Left forelimb (tissue), 1 donor: ENCODE measurements at places on chromosomes 2 and 18.

- DNase-seq, result peak; percentile 47
Observed at GRCh38 chr2:71888751-71889445, 258.8 kb downstream of the CYP26B1 start.

DNA sequence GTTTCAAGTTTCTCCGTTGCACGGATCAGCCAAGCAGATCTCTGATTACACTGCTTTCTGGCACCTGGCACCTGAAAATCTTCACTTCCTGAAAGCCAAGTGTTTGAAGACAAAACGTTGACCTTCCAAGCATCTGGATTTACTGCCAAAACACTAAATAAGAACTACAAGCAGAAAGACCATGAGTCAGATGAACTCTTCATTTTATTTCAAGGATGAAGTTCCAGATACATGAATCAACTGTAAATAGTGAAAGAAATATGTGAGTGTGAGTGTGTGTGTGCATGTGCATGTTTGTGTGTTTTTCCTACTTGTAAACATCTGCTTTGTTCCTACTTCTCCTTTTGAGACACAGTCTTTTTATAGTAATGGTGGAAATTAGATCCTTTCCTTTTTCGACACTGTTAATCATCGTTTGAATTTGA is 60.0 kb upstream of the DTNA start:
- DNase-seq, result no peak

DNA sequence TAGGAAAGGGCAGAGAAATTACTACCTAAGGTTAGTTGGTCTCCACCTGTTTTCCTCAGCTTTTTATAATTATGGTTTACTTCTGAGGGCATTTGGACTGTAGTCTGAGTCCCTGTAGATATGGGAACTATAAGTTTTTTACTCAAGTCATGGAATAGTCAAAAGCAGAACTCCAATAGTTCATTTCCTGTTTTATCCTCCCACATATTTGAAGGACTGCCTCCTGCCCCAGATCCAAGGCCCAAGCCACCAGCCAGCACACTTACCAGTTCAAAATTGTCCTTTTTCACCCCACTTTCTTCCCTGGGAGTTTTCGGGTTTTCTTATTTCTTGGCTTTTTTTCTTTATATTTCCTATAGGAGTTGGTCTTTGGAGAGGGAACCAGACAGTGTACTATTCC is 164.1 kb downstream of the MBD5 start:
- no peak for DNase-seq

DNA sequence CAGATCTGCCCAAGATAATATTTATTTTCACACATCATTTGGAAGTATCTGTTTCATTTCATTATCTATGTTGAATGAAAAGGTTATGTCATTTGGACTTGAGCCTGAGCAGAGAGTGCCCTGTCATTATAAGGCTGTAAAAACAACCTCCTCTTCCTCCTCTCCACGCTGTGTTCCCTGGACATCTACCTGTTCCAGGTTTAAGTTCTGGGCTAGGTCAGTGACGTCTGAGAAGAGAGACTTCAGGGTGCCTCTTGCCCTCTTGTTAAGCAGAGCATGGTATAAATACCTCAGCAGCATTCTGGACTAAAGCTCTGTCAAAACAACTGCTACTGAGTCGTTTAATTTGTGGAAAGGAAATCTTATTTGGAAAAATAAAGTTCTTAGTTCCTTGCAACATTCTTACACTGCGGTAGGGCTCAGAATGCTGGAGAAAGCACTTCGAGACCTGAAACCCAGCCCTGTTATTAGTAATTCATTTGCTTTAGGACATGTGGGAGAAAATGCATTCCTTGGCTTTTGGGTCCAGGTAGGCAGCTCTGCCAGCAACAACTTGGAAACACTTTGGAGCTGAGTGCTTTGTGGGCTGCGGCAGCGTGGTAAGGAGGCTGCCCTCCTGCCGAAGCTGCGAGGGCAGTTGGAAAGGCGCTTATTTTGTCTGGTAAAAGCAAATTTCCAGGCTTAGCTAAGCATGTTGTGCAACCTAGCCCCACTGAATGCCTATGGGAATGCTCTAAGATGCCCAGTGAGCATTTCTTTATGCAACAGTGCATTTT is 91.8 kb upstream of the NEDD4L start:
- DNase-seq, result no peak

GRCh38 chr2:206890926-206891325 is 48.4 kb upstream of the CPO start:
- no peak for DNase-seq

DNA sequence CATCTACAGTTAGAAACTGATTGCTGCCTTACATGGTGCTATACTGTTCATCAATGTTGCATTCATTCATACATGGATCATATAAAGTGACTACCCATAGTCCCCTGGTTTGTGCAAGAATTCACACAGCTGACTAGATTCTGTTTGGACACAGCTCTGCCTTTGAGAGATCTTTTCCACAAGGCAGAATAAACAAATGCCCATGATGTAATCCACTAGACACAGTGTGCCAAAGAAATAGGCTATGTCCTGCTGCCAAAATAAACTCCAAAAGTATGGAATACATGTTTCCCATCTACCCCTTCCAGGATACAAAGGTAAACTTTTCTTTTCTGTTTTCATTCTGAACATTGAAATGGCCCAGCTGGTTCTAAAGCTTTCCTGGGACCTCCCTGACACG is 269.4 kb upstream of the CHAC2 start:
- no peak for DNase-seq

GRCh38 chr18:48342581-48342980 is 66.6 kb downstream of the ZBTB7C start:
- DNase-seq, result no peak

GRCh38 chr2:189618197-189618596 is 37.6 kb upstream of the SLC40A1 start:
- DNase-seq, result no peak

GRCh38 chr2:138034536-138034935 is 70.3 kb downstream of the HNMT start:
- no peak for DNase-seq

DNA sequence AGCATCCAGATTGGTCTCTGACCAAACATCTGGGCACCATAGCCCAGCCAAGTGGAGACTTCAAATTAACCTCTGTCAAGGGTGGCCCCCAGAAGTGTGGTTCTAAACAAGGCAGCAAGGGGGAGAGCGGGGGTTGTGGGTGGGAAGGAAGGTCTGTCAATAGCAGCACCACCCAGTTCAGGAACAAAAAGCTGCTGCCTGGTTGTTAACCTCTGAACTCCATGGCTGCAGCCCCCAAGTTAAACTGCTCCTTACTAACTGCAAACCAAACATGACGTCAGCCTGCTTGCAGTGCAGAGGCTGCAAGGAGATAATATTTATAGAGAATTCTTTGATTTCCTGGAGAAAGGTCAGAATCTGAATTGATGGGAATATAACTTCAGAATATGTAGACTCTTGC is 76.5 kb downstream of the ARL4C start:
- DNase-seq, result no peak

DNA sequence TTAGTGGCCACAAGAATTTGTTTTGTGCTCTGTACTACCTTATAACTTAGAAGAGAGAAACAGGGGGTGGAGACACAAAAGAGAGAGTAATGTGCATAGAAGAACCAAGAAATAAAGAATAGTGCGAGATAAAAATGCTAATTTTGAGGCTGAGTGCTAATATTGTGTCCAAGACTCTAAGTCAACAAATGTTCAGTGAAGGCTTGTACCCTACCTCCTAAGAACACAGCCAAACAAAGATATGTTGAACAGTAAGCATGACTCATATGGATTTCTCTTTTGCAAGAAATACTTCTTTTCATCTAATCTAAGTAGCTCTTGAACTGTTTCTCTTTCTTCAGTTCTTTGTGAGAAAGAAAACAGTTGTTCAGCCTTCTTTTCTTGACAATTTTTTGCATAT is 45.2 kb downstream of the GAREM1 start:
- no peak for DNase-seq

DNA sequence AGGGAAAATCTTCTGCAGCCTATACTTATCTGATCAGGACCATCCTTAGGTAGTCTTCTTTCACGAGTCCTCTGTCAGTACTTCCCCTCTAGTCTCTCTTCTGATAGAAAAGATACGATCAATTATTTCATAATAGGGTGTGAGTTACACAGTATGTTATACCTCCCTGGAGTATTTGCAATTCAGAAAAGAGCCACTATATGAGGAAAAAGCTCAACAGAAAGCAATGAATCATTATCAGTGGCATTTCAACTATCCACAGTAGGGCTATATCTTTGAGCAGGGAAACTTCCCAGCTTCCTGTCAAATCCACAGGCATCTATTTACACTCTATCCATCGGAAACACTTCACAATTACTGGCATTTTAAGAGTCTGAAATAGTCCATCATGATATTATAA is 105.3 kb upstream of the ACVR2A start:
- DNase-seq, result no peak

DNA sequence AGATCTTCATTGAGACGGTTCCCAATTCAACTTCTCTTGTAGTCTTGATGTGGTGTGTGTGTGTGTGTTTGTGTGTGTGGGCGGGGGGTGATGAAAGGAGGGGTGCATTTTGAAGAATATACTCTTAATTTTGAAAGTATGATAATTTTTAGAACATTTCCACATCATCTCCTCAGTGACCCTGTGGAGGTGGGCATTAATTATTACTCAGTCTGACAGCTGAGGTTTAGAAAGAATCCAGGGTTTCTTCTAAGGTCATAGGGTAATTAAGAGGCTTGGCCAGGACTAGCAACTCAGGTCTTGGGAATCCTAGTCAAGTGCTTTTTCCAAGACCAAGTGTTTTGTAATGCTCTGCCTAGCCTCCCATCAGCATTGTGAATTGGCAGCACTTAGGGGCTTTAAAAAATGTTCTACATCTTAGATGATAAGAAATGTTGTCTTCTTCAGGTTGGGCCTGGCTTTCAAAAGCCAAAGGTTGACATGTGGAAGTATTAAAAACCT is 100.5 kb downstream of the SPTBN1 start:
- no peak for DNase-seq

GRCh38 chr18:11839556-11839955 is 11.7 kb upstream of the CHMP1B start:
- DNase-seq, result no peak

DNA sequence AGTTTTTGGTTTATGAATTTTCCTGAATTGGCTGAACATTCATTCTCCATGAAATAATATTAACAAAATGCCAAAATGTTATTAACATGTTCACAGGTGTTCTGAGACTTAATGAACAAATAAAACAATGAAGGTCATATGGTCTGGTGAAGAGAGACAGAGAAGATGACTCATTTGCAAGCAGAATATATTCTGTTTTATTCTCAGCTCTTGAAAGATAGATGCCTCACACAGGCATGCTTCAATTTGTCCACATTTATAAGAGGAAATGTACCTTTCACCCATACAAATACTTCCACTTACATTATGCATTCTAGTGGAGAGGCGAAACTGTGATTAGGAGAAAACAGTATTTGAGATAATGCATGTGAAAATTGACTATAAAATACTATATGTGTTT is 75.4 kb upstream of the PGAP1 start:
- DNase-seq, result no peak

DNA sequence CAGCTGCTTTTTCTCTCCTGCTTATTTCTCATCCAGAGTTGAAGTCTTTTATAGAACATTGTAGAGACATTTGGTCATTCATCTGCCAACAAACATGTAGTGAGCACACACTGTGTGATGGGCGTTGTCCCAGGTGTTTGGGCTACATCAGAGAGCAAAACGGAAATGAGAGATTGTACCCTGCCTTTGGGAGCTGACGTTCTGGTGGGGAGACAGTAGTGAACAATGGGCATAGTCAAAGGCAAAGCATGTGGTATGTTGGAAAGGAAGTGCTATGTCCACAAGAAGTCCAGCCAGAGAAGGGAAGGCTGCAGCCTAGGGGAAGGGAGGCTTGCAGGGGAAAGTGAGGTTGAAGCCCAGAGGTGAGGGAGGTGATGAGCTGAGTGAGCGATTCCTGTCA is 78.1 kb downstream of the PIEZO2 start:
- no peak for DNase-seq

DNA sequence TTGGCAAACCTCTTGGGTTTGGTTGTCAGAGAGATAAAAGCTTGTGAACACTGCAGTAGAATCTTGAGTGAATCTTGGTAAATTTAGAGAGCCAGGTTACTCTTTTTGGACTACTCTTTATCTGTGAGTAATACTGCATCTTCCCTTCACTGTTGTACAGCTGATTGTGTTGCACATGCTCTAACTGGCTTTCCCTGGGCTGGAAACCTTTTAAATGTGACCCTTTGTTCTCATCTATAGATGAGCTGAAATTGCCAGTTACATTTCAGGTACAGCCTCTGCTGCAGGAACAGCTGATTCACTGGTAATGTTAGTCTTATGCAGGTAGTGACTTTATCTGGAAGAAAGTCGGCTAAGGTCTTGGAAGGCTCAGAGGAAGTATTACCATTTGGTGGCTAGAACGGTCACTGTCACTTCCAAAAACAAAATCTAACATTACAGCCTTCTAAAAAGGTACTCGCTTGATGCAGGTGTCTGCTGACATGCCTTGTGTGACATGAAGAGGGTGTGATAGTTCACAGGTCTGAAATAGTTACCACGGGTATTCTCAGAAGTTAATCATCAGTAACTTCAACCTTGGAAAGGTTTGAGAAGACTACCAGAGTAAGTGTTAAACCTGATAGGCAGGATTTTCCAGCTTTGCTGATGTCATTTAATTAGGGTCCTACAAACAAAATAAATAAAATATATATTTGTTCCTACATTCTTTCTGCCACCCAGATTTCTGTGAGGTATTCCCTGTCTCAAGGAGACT is 851.1 kb downstream of the SLC4A3 start:
- DNase-seq, result no peak

DNA sequence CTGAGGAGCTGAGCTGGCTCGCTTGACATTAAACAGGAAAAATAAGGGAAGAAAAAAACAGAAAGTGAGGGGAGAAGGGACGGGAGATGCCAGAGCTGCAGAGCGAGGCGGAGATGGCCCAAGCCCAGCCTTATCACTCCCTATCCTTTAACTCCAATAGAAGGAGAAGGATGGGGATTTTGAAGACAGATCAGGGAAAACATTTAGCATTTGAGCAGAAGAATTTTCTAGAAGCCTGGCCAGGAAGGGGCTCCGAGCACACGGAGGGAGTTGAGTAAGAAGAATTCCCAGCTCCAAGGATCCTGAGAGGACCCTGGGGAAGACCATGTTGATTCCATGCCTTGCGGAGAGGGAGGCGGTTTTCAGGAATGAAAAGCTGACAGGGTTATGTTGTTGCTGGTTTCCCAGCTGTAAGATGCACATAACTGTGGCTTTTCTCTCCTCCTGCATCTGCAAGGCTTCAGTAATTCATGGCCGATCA is 35.6 kb downstream of the TWIST2 start:
- no peak for DNase-seq

DNA sequence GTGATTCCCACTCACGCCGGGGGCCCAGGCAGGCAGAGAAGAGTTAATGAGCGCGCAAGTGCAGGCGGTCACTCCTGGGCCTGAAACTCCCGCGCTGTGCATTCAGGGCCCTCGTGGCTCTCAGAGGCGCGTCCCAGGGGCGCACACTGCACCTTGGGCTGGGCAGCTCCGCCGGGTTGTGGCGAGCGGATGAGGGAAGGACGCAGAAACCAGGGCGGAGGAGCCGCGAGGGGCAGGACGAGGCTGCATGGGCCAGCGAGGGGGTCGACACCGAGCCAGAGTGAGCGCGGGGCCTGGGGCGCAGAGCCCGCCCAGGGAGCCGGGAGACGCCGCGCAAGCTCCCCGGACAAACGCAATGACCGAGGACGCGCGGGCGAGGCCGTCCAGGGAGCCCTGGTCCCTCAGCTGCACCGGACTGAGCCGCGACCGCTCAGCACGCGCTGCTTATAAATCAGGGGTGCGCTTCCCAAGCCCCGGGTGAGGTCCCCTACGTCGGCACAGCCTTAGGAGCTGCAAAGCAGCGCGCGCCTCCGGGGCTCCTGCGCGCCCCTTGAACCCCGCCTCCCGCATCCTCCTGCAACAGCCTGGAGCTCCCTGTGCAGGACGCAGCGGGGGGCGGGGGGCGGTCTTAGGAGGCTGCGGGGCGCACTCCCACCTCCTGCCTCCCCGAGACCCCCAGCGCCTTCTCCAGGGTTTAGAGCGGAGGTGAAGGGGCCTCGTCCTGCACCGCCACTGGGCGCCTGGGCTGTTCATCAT is 180.2 kb upstream of the ALKAL2 start:
- DNase-seq, result no peak
